ENCODE measurements at places on chromosomes 7 and 10.
A peak's percentile ranks its signal among the peaks of the same experiment; 100 is the strongest.

GRCh38 chr7:114107522-114107921 lies 188.7 kb upstream of the PPP1R3A start:
- no peak for DNase-seq

DNA sequence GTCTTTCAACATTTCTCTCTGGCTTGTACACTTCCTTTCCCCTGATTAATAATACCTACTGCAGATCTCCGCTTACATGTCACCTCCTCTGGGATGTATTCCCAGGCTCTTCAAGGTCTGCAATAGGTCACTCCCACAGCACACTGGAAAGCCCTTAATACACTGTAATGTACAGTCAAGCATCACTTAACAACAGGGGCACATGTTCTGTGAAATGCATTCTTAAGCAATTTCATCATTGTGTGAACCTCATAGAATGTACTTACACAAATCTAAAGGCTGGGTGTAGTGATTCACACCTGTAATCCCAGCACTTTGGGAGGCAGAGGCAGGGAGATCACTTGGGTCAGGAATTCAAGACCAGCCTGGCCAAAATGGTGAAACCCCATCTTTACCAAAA lies 1.9 kb downstream of the COX15 start:
- DNase-seq, result no peak

GRCh38 chr10:94963901-94964300 lies 25.4 kb downstream of the CYP2C9 start:
- peak; percentile 5 for DNase-seq

DNA sequence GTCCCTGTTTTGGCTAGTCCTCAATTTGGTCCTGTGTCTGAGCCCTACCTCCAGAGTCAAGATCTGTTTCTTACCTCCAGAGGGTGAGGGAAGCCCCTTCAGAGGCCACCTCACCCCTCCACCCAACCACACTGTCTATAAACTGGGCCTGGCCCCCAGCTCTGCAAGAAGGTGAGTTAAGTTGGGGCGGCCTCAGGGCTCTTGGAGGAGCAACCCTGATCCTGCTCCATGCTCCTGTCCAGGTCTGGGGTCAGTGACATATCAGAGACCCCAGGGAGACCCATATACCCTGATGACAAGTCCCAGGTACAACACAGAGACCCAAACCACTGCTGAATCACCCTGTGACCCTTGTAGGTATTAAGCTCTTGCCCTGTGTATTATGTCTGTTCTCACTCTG lies 69.5 kb downstream of the MYL10 start:
- DNase-seq, result no peak

- DNase-seq, result no peak
Measured at GRCh38 chr7:44646921-44647636, 40.7 kb downstream of the OGDH start.

GRCh38 chr10:74381291-74381853 lies 230.4 kb downstream of the ADK start:
- DNase-seq, result peak; percentile 5

DNA sequence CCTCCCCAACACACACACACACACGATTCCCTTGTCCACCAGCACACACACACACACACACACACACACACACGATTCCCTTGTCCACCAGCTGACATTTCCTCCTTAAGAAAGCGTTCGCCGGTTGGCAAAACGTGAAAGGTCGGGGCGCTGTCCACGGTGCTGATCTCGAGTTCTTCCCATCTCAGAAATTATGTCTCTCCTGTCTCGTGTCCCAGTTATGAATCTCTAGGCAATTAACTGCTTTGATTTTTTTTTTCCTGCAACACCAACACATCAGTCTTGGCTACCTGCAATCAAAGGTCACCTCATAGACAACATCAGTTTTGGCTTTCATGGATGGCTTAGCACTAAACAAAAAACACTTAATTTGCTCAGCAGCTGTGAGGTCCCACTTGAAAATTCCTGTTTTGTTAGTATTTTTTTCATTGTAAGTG lies 1.9 kb downstream of the INA start:
- no peak for DNase-seq

GRCh38 chr7:113113912-113114311 lies 4.4 kb downstream of the SMIM30 start:
- DNase-seq, result no peak

DNA sequence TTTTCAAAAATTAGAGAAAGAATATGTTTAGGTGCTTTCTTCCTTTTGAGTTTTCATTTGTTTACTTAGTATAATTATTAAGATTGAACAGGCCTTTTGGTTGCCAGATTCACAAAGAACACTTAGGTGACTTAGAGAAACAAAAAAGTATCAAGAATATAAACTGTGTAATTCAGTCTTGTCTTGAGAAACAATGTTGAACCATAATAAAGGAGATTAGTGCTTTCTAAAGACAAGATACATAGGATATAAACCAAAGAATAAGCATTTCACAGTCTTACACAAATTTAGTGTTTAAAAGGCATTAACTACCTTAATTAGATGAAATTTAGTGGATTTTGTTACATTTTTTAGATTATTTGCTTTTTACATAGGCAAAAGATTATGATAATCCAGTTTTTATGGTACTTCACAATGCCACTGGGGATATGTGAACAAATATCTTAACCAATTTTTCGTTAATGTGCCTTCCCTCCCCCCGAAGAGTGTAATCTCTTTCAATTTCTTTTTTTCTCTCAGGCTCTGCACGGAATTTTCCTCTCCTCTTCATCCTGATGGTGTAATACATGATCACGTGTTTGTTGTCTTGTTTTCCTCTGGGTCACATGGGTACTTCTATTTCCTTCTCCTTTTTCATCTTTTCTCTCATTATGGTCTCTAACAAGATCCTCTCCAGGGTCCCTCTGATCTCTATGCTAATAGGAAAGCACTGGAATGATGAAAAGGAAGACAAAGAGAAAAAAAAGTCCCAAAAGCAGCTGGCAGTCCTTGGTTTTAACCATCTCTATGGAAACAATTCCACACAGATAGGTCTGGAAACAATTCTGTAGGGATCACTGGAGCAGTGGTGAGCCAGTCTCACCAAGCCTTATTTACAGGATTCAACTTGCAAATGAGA lies 3.7 kb upstream of the HNRNPH3 start:
- peak; percentile 53 for DNase-seq

DNA sequence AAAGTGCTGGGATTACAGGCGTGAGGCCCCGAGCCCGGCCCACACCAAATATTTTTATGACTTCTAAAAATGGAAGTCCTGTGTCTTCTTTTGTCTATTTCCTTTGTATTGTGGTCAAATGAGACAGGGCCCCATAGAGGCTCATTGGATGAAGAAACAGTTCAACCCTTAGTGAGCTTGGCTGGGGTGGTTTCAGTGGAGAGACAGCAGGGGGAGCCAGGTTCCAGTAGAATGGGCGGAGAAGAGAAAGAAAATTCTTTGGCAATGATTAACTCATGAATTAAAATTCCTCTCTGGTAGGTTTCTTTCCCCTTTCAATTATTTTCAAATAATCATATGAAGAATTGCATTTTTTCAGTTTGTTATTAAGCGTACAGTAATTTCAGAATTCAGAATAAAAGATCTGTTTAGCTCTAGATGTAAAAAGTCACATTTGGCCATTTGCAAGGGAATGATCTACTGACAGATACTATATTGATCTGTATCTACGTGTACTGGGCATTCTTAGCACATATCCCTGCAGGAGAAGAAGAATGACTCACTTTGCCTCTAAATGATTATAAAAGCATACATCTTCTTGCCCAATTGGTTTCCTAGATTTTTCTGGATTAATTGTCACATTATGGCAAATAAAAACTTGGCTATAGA lies 43.2 kb downstream of the PNLIPRP3 start:
- peak; percentile 0 for DNase-seq

- DNase-seq, result no peak
Measured at GRCh38 chr10:73793456-73793855, 8.1 kb downstream of the ZSWIM8 start.

GRCh38 chr10:19592276-19592675 lies 224.0 kb upstream of the PLXDC2 start:
- DNase-seq, result no peak

GRCh38 chr7:13989949-13990305 lies 461 bp upstream of the ETV1 start:
- no peak for DNase-seq

- DNase-seq, result no peak
Measured at GRCh38 chr7:106858618-106859532, 6.2 kb upstream of the PIK3CG start.

- DNase-seq, result no peak
Measured at GRCh38 chr10:4835494-4835918, 9.5 kb downstream of the AKR1E2 start.

- DNase-seq, result no peak
Measured at GRCh38 chr10:28797904-28798371, 120.6 kb downstream of the BAMBI start.

- DNase-seq, result no peak
Measured at GRCh38 chr7:91265693-91266066, 1.4 kb downstream of the FZD1 start.

GRCh38 chr10:121527690-121528089 lies 70.6 kb downstream of the FGFR2 start:
- DNase-seq, result no peak

DNA sequence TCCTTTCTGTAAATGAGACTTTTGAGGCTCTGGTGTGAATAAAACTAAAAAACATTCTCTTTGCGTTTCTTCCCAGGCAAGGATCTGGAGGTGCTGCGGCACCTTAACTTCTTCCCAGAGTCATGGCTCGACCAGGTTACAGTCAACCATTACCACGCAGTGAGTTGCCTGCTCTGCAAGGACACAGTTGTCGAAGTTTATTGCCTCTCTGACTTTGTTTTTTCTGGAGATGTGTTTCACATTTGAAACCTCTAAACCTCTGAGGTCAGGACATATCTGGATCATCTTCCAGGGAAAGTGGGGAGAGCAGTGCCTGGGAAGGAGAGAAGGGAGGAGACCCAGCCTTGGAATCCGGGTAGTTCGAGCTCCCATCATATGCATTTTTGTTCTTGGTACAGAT lies 43.4 kb upstream of the PLEKHA1 start:
- no peak for DNase-seq

DNA sequence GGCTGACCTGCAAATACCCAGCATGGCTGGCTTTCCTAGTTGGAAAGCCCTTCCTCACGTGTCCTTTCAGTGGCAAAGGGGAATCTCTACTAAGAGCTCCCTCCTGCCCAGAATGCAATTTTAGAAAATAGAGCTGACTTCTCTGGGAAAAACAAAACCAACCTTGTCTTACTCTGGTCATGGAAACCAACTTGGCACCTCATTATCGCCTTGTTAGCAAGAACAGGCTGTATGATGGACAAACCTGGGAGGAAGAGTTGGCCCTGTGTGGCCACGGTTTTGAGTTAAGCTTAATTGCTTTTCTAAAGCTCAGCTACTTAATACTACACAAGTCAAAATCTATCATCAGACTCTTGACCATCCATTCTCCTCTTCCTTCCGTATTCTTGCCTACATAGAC lies 94.1 kb upstream of the PDCD4 start:
- no peak for DNase-seq

- DNase-seq, result no peak
Measured at GRCh38 chr10:15775513-15775912, 55.8 kb upstream of the ITGA8 start.

DNA sequence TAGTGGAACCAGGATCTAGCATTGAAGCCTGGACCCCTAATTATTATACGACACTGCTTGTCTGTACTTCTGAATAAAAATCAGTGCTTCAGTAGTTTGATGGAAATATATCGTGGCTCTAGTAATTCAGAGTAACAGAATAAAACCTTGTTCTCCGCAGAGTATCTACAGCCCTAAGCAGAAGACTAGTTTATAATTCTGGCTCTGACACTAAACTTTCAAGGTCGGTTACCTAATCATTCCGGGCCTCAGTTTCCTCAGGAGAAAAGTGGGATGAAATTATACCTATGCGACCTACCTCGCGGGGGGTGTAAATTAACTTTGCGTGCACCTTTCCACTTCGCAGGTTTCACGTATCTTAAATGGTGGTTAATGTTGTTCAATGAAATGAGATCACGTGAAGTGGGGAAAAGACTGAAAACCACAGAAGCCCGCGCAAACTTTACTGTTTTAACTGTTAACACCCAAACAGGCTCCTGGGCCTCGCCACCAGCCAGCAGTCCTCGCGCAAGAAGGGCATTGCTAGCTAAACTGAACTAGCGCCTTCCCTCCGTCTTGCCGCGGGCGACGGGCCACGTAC lies 615 bp downstream of the THAP5 start:
- peak; percentile 53 for DNase-seq

GRCh38 chr7:152000191-152000590 lies 25.3 kb upstream of the GALNT11 start:
- DNase-seq, result no peak

DNA sequence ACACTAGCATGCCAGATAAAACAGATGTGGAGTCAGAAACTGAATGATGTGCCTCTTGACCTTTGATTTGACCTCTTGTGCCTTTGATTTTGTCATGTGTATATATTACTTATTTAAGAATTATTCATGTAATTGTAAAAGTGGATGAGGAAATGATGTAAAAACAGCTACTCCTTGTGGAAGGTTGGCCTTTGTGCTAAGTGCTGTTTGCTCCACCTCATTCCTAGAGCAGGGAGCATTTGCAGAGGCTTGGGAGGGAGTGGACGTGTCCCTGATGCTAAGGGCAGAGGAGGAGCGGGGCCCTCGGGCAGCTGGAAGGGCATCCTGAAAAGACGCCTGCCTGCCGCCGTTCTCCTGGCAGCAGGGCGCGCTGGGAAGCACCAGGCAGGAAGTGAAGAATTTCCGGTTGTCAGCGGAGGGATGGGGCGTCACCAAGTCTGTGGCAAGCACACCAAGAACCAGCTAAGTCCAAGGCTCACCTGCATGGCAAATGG lies 197.6 kb upstream of the ZNF32 start:
- DNase-seq, result no peak

GRCh38 chr10:60980997-60981396 lies 37.0 kb upstream of the RHOBTB1 start:
- no peak for DNase-seq

DNA sequence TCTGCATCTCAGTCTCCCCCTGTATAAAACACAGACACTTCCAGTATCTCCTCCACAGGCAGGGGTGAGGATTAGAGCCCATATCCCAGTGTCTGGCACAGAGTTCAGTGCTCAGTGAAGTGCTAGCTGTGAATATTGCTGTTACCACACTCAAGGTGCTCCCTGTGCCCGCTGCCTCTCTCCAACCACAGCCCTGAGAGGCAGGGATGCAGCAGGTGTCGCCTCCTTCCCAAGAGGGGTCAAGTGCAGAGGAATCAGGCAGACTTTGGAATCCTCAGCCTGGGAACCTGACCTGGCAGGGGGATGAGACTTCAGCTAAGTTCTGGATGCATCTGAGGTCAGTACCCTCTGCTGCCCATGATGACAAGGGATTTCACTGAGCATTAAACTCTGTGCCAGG lies 163.1 kb downstream of the GFRA1 start:
- no peak for DNase-seq

GRCh38 chr7:91434836-91435235 lies 170.6 kb downstream of the FZD1 start:
- no peak for DNase-seq

GRCh38 chr10:70283445-70284399 lies at the start of gene NPFFR1:
NPFFR1 (minus strand) TSS chr10:70284004; CDS start chr10:70283676, 328 bp downstream.
- no peak for DNase-seq

- no peak for DNase-seq
Measured at GRCh38 chr10:70417568-70417967, 13.6 kb downstream of the EIF4EBP2 start.
